Activated T-helper 17 cell treated with anti-CD3 and anti-CD28 coated beads, Interleukin-2, amount 50 U/mL, for 72 hours (primary cell): ENCODE measurements at places on chromosomes 6 and 20. TPM values are rescaled to one million over a fixed set of nuclear protein-coding genes. Genes with fewer than 3 reads are reported as not detected.

F13A1 gene
- 0.06 TPM for total RNA-seq

- H3K27me3 ChIP-seq: peaks cover 25% of the 10 kb centered on the region
- H3K27ac ChIP-seq: no peak overlapping the region
- ATAC-seq: no peak
These were observed 13.9 kb upstream of the AARS2 start for GRCh38 chr6:44327096-44327495.

- ATAC-seq: no peak
- no peaks in the 10 kb centered on the region for H3K4me1 ChIP-seq
- H3K36me3 ChIP-seq: no peaks in the 10 kb centered on the region
These were observed 248.0 kb downstream of the PHF3 start for GRCh38 chr6:63883597-63883996.

GRCh38 chr6:111788379-111789276 is 84.6 kb downstream of the FYN start:
- peaks cover 52% of the 10 kb centered on the region for H3K4me1 ChIP-seq
- ATAC-seq: no peak
- H3K27ac ChIP-seq: no peak overlapping the region
- H3K4me3 ChIP-seq: no peak overlapping the region

GRCh38 chr6:155493026-155493693 is 37.5 kb upstream of the NOX3 start:
- peak overlapping the region; percentile 22 for H3K4me3 ChIP-seq
- peak overlapping the region; percentile 21 for H3K27ac ChIP-seq
- H3K36me3 ChIP-seq: no peaks in the 10 kb centered on the region
- peaks cover 6% of the 10 kb centered on the region for H3K27me3 ChIP-seq
- no peak for ATAC-seq

DNA sequence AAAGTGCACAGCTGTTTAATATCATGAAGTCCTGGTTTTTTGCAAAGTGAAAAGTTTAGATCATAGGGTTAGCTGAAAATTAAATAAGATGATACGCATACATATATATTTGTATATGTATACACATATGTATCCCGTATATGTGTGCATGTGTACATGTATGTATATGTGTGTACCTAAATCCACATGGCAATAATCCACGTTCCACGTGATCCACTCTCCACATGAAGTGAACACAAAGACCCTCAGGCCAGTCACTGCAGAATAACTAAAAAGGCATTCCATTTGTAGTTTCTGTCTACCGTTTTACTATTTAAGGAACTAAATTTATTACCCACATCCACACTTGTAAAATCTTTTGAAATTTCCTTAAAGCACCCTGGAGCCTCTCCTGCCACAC is 294.9 kb downstream of the FOXA2 start:
- no peak overlapping the region for H3K27ac ChIP-seq
- no peaks in the 10 kb centered on the region for H3K36me3 ChIP-seq
- H3K4me3 ChIP-seq: no peak overlapping the region
- H3K4me1 ChIP-seq: no peaks in the 10 kb centered on the region
- no peaks in the 10 kb centered on the region for H3K27me3 ChIP-seq
- no peak for ATAC-seq

- H3K36me3 ChIP-seq: no peaks in the 10 kb centered on the region
- peak; percentile 34 for ATAC-seq
- no peak overlapping the region for H3K4me3 ChIP-seq
- no peaks in the 10 kb centered on the region for H3K4me1 ChIP-seq
- H3K27ac ChIP-seq: no peak overlapping the region
These were observed 87.8 kb downstream of the SLC22A3 start for GRCh38 chr6:160435935-160436334.

DNA sequence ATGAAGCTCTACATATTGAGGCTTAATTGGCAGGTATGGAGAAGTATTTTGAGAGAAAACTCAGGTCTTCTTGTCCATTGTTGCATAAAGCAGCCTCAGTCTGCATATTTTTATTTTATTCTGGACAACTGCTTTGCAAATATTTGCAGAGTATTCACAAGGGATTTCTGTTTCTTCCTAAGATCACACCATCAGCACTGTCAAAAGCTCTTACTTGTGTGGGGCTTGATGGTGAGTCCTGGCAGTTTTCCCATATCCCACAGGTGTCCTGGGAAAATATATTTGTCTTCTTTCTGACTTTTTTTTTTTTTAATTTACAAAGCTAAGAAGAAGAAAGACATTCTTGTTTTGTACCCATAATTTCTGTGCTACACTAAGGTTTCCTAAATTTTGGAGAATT is 16.9 kb upstream of the MLIP start:
- H3K27me3 ChIP-seq: peaks cover 8% of the 10 kb centered on the region
- no peak overlapping the region for H3K4me3 ChIP-seq
- no peaks in the 10 kb centered on the region for H3K36me3 ChIP-seq
- no peak overlapping the region for H3K27ac ChIP-seq
- no peaks in the 10 kb centered on the region for H3K4me1 ChIP-seq
- ATAC-seq: no peak

PCK1 gene
- total RNA-seq: not detected

GRCh38 chr20:7722564-7722963 is 217.7 kb downstream of the HAO1 start:
- no peak overlapping the region for H3K4me3 ChIP-seq
- H3K27ac ChIP-seq: no peak overlapping the region
- H3K36me3 ChIP-seq: no peaks in the 10 kb centered on the region
- no peaks in the 10 kb centered on the region for H3K27me3 ChIP-seq
- no peak for ATAC-seq

PRDM13 gene
- total RNA-seq: not detected

GRCh38 chr6:63573899-63574553 is 1.7 kb downstream of the LOC128125822 start:
- H3K4me3 ChIP-seq: peak overlapping the region; percentile 93
- H3K27ac ChIP-seq: peak overlapping the region; percentile 92
- peak; percentile 13 for ATAC-seq

THEMIS gene
- total RNA-seq: 72.9 TPM

DNA sequence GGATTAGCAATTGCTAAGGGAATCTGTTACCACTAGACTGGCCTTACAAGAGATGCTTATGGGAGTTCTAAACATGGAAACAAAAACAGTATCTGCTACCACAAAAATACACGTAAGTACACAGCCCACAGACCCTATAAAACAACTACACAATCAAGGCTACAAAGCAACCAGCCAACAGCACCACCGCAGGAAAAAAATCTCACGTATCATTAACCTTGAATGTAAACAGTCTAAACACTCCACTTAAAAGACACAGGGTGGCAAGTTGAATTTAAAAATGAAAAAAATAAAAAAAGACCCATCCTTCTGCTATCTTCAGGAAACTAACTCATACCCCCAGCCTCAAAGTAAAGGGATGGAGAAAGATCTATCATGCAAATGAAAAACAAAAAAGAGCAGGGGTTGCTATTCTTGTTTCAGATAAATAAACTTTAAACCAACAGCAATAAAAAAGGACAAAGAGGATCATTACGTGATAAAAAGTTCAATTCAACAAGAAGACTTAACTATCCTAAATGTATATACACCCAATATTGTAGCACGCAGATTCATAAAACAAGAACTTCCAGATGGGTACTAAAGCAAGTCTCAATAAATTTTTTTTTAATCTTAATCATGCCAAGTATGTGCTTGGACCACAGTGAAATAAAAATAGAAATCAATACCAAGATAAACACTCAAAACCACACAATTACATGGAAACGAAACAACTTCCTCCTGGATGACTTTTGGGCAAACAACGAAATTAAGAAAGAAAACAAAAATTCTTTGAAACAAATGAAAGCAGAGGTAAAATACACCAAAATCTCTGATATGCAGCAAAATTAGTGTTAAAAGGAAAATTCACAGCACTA is 52.3 kb downstream of the RNGTT start:
- peaks cover 48% of the 10 kb centered on the region for H3K4me1 ChIP-seq
- H3K4me3 ChIP-seq: no peak overlapping the region
- peaks cover 22% of the 10 kb centered on the region for H3K36me3 ChIP-seq
- H3K27ac ChIP-seq: no peak overlapping the region
- H3K27me3 ChIP-seq: no peaks in the 10 kb centered on the region
